ENCODE measurements at places on chromosomes 6 and 20. TPM values are rescaled to one million over a fixed set of nuclear protein-coding genes. Genes with fewer than 3 reads are reported as not detected.
A peak's percentile ranks its signal among the peaks of the same experiment; 100 is the strongest.

DNA sequence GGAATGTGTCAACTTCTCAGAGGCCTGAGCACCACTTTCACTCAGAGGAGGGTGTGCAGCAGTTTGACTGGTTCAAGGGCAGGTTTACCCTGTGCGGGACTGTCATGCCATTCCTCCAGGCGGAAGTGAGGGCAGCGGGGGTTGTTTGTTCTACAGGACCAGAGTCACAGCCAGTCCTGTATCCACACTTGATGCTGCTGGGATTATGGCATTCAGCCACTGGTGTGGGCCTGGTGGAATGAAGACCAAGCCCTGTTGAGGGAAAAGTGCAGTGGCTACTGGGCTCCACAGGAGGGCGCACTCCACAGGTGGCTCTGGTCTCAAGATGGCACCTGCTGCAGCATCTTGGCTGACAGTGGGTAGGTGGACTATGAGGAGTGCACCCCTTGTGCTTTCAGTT lies 14.8 kb downstream of the SEMG2 start:
- DNase-seq, result no peak

CCDC170 gene
- 0.12 TPM for polyA plus RNA-seq

DNA sequence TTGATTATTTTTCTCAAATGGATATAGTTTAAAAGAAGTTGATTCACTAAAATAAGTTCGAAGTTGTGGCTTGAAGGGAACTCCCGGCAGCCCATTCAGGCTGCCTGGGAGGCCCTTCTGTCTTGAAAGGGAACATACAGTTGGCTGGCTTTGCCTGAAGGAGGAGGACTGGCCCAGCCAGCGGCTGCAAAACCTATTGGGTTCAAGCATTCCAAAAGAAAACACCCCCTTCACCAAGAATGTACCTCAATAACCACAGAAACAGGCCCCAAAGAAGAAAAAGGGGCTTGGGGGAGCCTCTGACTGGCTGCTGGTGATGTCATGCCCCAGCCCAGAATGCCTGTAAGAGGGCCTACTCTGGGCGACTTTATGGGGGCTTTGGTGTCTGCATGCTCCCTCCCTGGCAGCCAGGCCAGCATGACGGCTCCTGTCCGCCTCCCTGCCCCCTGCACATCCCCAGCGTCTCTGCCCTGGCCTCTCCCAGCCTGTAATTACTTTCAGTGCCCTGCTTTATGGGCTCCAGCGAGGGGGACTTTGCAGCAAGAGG lies 36.5 kb downstream of the MAFB start:
- DNase-seq, result no peak

DDO gene
- 0.20 TPM for polyA plus RNA-seq

DNA sequence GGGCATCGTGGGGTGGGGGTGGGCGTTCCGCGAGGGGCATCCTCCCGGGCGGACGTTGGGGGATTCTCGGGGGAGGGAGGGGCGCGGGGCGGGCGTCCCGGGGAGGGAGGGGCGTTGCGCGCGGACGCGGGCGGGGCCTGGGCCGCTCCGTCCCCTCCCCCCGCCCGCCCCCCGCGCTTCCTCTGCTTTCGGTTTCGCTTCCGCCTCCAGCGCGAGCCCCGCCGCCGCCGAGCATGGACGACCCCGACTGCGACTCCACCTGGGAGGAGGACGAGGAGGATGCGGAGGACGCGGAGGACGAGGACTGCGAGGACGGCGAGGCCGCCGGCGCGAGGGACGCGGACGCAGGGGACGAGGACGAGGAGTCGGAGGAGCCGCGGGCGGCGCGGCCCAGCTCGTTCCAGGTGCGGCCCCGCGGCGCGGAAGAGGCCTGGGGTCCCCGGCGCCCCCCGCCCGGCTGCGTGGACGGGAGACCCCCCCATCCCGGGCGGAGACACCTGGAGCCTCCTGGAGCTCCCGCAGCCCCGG lies at the start of gene OGFR:
Gene OGFR (plus strand): TSS at position 209 of the 528 bp plus-strand sequence. CDS start 25 bp downstream, at position 234.
- DNase-seq, result no peak

- DNase-seq, result no peak
Measured at GRCh38 chr20:1298888-1299511, 29.9 kb downstream of the SDCBP2 start.

GRCh38 chr6:72530152-72530551 lies 91.7 kb upstream of the KCNQ5 start:
- DNase-seq, result no peak

GRCh38 chr6:77341058-77341986 lies 122.0 kb downstream of the HTR1B start:
- DNase-seq, result no peak

FOXC1 gene
- polyA plus RNA-seq, result 7.8 TPM

BTNL2 gene
- polyA plus RNA-seq, result not detected

- DNase-seq, result no peak
Measured at GRCh38 chr20:40109136-40109535, 579.9 kb downstream of the MAFB start.

GRCh38 chr6:57048577-57048976 lies 2.1 kb downstream of the KIAA1586 start:
- no peak for DNase-seq

DNA sequence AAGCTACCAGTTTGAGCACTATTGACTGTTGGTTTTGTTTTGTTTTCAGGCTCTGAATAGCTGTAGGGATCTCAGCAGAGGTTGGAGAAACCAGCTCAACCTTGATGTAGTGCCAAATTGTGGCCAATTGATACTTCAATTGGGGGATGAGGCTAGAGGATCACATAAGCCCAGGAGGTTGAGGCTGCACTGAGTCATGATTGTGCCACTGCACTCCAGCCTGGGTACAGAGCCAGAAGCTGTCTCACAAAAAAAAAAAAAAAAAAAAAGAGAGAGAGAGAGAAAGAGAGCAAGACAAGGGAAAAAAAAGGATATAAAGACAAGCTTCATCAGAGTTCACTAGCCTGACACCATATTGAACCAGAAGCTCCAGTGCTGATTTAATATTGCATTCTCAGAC lies 702.1 kb downstream of the FRK start:
- DNase-seq, result no peak

DNA sequence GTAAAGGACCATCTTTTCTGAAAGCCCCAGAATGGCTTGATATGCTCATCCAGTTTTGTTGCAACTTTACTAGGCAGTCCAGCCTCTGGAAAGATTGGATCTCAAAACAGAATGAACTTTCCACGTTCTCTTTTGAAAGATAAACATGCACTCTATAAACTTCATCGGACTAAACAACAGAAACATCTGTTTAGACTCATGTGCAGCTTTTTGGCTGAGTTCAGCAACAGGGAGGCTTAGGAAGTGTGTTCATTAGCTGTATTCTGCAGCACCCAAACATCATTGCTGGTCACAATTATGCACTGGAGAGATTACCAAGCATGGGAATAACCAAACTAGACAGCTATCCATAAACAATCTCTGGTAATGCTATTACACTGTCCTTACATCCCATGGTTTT lies 180.5 kb downstream of the TENT5A start:
- DNase-seq, result peak; percentile 26

- DNase-seq, result no peak
Measured at GRCh38 chr20:48618631-48619030, 209.2 kb downstream of the PREX1 start.

DNA sequence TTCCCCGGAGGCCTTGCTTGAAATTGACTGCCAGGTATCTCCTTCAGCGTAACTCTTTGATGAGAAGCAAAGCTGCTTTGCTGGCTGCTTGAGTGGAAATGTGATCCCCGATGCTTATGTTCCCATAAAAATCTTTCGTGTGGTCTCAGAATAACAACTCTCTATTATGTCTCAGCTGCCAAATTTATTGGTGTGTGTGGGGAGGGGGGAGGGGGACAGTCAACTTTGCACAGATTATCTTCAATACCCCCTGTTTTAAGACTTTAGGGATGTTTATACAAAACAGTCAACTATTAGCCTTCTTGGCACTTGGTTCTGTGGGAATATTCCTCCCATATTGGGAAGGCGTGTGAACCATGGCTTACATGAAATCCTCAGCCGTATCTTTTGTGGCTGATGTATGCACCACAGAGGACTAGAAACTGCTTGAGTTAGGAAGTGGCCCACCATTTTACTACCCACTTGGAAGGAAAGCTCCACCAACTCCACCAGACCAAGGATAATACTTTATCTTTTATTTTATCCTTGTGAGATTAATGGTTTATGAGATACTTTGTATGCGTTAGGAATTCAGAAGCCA lies 101.5 kb upstream of the SLC24A3 start:
- no peak for DNase-seq

PEX3 gene
- 31.1 TPM for polyA plus RNA-seq

DNA sequence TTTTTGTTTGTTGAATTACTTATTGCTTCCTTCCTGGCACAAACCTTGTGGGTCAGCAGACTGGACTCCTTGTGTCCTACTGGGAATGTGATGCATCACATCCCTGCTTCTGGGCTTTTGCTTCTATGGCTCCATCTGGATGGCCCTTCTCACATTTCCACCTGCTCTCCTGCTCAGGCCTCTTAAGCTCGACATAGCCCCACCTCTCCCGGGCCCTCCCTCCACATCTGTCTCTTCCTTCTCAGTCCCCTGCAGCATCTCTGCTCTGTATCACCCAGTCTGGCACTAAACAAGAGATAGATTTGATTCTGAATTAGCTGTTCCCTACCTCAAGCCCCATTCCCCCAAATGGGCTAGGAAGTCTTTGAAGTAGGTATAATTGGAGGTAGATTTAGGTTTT lies 356.8 kb downstream of the DHX35 start:
- DNase-seq, result no peak

- DNase-seq, result no peak
Measured at GRCh38 chr6:25217829-25218228, 61.3 kb upstream of the CARMIL1 start.

NKX2-4 gene
- polyA plus RNA-seq, result not detected

- DNase-seq, result no peak
Measured at GRCh38 chr6:119887666-119888065, 538.1 kb upstream of the MAN1A1 start.

FOXF2 gene
- polyA plus RNA-seq, result 23.4 TPM

DNA sequence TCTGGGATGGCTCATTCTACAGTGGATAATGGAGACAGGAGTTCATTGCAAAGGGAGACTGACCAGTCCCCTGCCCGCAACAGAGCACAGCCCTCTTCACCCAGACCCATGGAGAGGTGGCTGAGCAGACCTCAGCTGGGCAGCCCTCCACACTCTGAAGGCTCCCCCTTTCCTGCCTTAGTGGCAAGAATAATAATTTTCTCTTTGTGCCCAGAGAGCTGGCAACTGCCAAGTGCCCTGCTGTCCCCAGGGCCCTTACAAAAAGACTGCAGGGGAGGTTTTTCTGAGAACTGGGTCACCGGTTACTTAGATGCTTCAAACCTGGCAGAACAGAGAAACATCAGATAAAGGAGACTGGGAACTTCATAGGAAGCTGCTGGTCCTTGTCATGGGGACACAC lies 35.4 kb upstream of the ZNFX1 start:
- DNase-seq, result no peak

DNA sequence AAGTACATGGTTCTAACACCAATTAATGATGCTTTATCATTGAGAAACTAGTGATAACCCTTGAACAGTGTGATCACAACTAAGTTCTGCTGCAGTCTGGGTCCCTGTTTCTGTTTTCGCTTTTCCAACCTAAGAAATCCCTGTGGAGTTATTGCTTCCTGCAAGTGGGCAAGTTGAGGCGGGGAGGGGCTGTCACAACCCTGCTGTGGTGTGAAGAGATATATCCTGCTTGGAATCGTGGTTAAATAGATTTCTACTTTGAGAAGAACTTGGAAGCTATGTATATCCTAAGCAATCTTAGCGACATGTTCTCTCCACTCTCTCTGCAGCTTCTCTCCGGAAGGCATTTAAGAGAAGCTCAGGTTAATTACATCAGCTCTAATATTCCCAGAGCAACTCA lies 1223.6 kb downstream of the EPHA7 start:
- no peak for DNase-seq

Measured in BJ (cell line).